ENCODE measurements at places on chromosomes 1 and 21.

- DNase-seq = no peak
Measured at GRCh38 chr1:79220509-79220908, 214.0 kb upstream of the ADGRL4 start.

- DNase-seq = no peak
Measured at GRCh38 chr1:206776229-206776628, 3.9 kb upstream of the IL10 start.

- DNase-seq = no peak
Measured at GRCh38 chr1:183577897-183578465, 12.3 kb downstream of the NCF2 start.

- no peak for DNase-seq
Measured at GRCh38 chr1:9291914-9292360, 757 bp upstream of the SPSB1 start.

- no peak for DNase-seq
Measured at GRCh38 chr1:1462318-1462966, 9.1 kb upstream of the ATAD3B start.

DNA sequence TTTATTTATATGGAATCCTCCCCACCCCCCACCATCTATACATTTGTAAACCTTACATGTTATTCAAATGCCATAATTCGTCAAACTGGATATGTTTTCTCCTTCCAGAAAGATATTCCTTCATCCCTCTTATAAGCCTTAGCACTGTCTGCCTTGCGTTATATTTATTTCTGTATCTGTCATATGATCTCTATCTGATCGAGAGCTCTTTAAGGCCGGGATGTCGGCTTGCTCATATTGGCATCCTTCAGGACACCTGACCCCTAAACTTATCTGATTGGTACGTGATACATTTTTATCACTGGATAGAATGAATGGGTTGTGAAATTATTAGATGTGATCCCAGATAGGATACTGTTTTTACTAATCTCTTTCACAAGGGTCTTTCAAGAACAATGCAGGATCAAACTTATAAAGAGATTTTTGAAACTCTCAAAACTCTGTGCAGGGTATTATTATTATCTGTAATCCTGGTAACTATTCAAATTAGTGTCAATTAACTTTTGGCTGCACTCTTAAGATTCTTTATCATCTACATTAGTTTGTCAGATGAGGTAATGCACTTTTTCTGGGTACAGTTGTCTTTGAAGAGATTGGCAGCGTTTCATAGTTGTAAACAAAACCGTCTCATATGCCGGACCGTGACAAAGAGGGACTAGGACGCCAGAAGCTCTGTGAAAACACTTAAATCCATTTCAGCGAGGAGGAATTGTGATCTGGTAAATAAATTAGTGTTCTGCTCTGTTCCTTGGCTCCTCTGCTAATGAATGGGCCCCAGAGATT, 152.0 kb downstream of the KIF26B start:
- DNase-seq = no peak

DNA sequence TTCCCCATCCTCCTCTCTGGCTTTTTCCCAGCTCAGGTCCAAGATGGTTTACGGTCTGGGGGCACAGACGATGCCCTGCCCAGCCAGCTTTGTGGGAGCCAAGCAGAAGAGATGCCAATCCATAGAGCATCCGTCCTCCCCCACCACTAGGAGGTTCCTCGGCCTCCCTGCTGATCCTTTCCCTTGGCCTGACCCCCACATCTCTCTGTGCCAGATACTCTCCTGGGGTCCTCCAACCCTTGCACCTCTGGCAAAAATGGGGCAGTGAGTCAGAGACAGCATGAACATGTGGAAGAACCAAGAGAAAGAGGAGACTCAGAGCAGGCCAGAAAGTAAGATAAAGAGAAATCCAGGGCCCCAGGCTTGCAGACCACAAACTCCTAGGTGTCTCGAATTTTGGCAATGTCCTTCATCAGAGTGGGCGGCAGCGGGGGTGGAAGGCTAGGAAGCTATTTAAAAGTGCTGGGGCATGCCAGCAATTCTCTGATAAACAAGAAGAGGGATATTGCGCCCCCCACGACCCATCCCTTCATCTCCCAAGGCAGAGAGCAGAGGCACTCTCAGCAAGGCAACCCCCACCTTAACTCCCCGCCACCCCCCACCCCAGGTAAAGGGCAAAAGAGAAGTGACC, 11.4 kb downstream of the BLACAT1 start:
- DNase-seq = no peak

GRCh38 chr1:227059076-227059475, 119.0 kb downstream of the COQ8A start:
- no peak for DNase-seq

DNA sequence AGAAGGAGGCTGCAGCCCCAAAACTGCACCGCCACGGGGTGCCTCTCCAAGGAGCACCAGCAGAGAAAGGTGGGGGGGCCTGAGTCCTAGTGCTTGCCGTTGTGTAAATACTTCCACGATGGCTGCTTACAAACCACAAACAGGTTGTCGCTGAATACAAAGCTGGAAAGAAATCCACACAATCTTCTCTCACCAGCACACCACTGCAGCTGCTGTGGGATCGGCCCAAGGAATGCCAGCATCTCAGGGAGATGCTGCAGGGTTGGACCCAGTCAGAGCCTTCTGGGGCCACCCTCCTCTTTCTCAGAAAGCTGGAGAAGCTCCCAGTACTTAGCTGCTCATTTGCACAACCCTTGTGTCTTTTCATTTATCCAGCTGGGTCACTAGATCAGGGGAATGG, 3.0 kb upstream of the S100A14 start:
- DNase-seq = no peak

DNA sequence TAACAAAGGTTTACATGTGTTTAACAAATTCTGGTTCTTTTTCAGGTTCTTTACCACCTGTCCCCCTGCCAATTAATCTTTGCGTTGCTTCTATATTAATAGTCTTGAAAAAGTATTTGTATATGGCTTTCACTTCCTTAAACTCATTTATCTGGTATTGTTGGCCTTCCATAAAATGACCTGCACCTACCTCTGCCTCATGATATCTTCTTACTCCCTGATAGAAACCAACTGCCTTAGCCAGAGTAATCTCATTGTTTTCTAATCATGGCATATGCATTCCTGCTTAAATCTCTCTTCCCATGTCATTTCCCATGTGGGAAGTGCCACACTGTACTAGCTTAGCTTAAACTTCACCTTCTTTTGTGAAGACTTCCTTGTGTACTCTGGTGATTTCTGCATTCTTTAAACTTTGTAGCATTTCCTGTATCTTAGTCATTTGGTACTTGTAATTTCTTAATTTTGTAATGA, 8.7 kb downstream of the SMG7 start:
- no peak for DNase-seq

DNA sequence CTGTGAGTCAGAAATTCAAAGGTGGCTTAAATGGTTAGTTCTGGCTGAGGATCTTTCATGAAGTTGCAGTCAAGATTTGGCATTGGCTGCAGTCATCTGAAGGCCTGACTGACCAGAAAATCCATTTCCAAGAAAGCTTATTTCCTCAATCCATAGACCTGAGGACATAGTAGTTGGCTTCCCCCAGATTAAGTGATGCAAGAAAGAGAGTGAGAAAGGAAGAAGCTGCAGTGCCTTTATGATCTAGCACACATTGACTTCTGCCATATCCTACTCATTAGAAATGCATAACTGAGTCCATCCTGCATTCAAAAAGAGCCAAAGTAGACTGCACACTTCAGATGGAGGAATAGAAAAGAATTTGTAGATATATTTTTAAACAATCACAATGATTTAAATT, 222.6 kb downstream of the COL24A1 start:
- no peak for DNase-seq

GRCh38 chr1:226892524-226892875, 22.1 kb downstream of the PSEN2 start:
- no peak for DNase-seq

DNA sequence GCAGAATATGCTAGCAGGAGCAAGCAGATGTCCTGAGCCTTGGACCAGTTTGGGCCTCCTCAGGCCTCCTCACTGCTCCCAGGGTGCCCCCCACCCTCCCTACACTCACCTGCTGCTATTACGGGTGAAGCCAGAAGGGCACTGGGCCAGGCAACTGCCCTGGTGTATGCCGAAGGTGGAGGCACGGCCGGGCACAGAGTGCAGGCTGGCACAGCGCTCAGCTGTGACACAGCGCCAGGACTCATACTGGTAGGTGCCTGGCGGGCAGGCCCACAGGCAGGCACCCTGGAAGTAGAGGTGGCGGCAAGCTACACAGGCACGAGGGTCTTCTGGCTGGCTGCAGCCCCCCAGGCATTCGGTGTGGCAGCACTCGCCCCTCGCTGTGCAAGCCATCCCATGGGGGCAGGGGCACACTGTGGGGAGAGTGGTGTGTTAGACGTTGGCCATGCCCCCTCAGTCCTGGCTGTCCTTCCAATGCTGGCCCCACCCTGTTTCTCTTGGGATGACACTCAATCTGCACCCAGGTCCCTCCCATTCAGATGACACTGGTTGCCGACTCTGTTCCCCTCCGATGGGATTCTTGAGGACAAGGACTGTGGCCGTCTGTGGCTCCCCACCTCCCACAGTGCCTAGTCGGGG, 7.0 kb downstream of the INSRR start:
- no peak for DNase-seq
